ENCODE measurements at places on chromosomes 11 and 22.

DNA sequence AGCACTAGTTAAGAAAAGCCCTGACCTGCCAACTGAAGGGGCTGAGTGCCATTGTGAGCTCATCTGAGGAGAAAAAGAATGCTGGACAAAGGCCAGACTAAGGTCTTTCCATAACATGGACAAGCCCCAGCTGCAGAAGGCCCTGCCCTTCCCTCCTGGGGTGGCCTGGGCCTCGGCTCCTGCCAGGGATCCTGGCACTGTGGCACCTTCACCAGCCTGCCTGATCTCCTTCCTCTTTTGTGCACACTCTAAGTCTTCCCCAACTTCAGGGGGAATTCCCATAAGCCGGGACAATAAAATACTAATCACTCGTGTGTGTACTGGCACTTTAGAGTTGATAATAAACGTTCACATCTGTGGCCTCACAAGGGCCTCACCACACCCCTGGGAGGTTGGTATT, 9.9 kb downstream of the TMPRSS13 start:
- DNase-seq: no peak

DNA sequence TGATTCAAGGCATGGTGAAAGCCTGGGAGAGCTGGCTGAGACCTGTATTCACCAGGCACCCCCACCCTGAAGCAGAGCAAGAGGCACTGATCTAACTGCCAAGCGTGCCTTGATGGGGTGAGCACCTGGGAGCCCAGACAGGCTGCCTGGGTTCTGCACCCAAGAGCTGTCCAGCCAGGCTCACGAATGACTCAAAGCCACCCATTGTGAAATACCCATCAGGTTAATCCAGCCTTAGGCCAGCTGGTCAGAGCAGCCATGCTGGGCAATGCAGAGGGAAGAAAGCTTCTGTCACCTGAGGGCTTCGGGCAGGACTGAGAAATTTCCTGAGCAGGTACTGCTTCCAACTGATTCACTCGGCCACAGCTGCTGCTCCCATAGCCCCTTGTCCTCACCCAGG, 22.1 kb downstream of the THOC5 start:
- no peak for DNase-seq

DNA sequence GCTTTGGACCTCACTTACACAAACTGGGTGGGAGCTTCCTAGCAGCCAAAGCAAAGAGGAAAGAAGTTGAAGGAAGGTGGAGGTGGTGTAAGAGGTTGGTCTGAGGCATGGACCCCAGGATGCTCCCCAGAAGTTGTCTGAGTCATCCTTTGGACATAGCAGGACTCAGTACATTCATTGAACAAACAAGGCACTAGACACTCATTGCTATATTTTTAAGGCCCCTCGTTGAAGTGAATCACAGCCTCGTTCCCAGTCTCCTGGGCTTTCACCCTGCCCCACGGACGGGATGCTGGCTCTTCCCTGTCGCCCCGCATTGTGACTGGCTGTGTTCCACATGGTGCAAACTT, 95.9 kb upstream of the FGF3 start:
- DNase-seq: peak; percentile 4

- DNase-seq: no peak
Measured at GRCh38 chr22:46147471-46148267, 2.7 kb upstream of the PPARA start.

- DNase-seq: no peak
Measured at GRCh38 chr11:126809514-126810289, 190.9 kb downstream of the KIRREL3 start.

DNA sequence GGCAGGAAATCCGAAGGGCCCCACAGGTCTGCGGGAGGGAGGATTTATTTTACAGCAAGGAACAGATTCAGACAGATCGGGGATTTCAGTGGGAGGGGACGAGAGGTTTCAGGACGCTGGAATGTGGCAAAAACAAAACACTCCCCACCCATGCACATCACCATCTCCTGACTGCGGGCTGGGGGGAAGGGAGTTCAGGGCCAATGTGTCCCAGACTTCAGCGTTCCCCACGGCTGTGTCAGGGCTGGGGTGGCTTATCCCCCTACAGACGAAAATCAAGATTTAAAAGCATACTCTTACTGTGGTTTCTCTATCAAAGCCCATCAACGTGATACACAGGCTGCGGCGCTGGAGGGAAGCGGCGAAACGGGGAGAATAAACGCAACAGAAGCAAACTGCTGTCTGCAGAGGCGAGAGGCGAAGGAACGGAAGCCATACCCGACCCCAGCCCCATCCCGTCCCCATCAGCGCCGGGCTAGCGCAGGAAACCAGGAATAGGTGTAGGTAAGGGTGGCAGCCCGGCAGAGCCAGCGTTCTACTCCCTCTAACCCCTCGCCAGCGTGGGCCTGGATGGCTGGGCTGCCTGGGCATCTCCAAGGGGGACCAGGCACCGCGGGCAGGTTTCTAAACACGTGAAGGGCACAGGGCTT, 2.7 kb downstream of the TENM4 start:
- DNase-seq: peak; percentile 51

- no peak for DNase-seq
Measured at GRCh38 chr11:75356613-75357012, 5.2 kb upstream of the ARRB1 start.

GRCh38 chr22:42925598-42925997, 68.5 kb upstream of the ARFGAP3 start:
- no peak for DNase-seq

GRCh38 chr11:72441752-72442207, 7.4 kb upstream of the CLPB start:
- no peak for DNase-seq

Data from RCC 7860 (cell line).